Activated T-helper 2 cell treated with anti-CD3 and anti-CD28 coated beads, Interferon-gamma antibody, Interleukin-2, Interleukin-4, amounts not matched to agents 10 μg/mL and 5 μg/mL and 100 μg/mL, durations not matched to agents 14 hours and 24 hours and 36 hours (primary cell): ENCODE measurements at places on chromosomes 5 and 9. TPM values are rescaled to one million over a fixed set of nuclear protein-coding genes. Genes with fewer than 3 reads are reported as not detected.
A peak's percentile ranks its signal among the peaks of the same experiment; 100 is the strongest.

DNA sequence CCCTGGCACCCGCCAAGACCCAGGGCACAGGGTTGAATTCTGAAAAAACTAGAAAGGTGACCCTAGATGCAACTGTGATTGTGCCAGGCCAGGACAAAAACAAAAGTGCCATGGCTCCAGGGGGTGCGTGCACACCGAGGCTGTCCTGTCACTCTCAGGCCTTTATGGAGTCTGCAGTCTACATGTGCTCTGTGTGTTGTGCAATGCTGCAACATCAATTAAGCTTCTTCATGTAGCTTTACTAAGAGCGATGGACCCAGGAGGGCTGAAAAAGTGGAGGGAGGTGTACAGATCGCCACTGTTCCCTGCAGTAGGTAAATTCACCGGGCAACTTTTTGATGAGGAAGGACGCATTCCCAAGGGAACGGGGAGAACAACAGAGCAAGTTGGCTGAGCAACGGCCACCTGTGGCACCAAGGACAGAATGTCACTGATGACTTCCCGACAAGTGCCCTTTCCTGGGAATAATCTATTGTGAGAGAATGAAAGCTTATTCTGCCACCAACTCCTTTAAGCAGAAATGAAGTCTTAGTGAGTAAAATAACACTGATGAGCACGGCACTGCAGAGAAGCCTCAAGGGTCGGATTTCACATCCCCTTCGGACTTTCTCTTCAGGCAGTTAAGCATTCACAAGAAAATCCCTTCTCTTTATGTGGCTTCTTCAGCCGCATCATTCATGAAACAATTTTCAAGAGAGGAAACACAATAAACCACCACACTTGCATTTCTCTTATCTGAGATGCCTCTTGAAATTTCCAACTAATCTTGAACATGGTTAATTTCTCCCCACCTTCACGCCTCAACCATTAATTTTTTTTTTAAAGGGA is 149.6 kb downstream of the DROSHA start:
- DNase-seq: no peak

DNA sequence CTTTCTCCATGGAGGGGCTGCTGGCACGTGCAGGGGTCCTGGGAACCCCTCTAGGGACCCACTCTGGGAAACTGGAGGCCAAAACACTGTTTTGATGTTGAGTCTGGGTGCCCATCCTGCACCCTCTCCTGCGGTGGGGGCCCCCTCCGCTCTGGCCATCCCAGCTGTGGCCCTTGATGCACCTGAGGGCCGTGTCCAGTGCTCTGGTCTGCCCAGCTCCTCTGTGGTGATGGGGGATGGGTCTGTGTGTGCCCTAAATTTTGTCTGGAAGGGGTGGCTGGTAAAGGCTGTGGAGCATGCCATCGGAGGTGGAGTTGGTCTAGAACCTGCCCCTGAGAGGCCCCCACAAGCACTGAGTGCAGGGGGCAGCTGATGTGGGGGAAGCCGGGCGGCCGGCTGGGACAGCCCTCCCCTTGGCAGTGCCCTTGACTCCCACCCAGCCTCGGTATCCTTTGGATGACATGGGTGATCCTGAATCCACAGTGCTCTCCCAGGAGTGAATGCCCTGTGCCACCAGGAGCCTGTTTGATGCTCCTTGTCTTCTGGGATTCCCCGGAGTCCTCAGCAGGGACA is 26.3 kb downstream of the AHRR start:
- DNase-seq: no peak

TMEM174 gene
- not detected in 2 replicates for total RNA-seq

- no peak for DNase-seq
Measured at GRCh38 chr5:72093217-72093616, 14.1 kb upstream of the MAP1B start.

DNA sequence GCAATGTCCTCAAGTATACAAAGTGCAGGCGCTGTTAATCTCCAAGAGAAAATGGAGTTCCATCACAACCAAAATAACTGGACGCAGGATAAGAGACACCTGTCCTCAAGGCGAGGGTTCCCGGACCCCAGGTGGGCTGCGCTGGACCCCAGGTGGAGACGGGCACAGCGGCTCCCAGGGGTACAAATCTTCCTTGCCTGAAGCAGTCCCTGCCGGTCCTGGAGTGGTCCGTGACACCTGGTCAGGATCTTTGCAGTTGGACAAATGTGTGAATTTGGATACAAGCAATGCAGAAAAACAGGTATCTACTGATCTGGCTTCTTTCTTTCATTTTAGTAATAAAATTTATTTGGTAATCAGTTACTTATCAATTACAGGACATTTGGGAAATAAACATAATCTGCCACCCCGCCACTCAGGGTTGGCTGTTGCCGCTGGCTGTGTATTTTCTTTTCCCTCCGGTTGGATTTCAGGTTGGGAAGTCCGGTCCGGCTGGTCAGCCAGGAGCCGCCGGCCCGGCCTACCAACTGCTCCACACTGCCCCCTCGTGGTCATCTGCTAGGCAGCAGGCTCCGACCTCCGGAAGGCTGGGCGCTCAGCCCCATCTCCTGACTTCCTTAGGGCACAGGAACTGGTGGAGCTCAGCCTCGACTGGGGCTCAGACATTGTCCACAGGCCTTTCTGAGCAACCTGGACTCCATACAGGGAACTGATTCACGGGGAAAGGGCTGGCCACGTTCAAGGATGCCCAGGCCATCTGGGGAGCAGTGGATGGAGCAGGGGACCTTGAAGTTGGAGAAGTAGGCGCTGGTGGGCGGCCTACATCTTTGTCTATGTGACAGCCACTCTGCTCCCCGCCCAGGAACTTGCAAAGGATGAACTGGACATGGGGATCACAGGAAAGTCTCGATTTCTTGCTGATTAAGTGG is 43.4 kb downstream of the NXNL2 start:
- peak; percentile 60 for DNase-seq

- no peak for DNase-seq
Measured at GRCh38 chr5:176730815-176731475, 79.4 kb upstream of the UNC5A start.

IL31RA gene
- total RNA-seq: not detected in 2 replicates

MARCHF3 gene
- total RNA-seq: 1.9 and 2.1 TPM in 2 replicates

BSPRY gene
- total RNA-seq: 11.1 and 12.5 TPM in 2 replicates

- DNase-seq: no peak
Measured at GRCh38 chr5:143347046-143347445, 56.4 kb downstream of the NR3C1 start.

KIF20A gene
- total RNA-seq: 28.1 and 30.3 TPM in 2 replicates

CDX1 gene
- total RNA-seq: not detected in 2 replicates

FOXD4L3 gene
- not detected in 2 replicates for total RNA-seq

DNA sequence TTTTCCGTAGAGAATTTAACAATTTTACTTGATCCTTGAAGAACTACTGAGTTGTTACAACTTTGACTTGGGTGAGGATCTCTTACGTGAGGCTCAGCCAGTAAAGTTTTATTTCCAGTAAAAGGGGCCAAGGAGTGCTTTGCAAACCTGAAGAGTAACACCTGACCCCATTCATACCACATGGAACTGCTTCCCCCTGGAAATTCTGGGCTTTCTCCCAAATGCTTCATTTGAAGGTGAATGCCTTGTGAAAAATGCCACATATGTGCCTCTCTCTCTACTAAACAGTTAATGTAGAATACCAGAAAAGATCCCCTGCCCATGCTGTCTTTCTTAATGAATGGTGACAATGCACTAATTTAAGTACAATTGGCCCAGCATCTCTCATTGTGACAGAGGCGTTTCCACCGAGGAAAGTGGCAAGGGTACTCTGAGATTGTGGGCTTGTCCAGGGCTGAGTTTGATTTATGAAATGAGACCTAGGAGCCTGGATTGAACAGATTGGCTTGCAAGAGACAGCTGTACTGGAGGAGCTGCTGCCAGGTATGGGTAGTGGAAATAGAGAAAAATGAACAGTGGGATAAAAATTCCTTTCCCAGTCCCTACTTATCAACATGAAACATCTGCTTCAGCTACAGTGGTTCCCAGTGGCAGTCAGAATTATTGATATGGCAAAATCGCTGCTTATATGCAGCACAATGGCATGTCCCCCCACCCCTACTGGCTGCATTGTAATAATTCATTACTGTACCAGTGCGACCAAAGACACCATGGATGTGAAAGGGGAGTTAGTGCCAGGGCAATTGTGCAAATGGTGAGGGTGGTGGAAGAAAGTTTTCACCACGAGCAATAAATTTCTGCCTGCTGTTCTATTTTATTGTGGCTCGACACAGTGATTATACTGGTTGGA is 843.7 kb upstream of the WWC1 start:
- no peak for DNase-seq

- no peak for DNase-seq
Measured at GRCh38 chr9:69649566-69650250, 22.5 kb downstream of the APBA1 start.

GRCh38 chr9:119986205-119986604 is 593.8 kb downstream of the CDK5RAP2 start:
- no peak for DNase-seq

CARTPT gene
- total RNA-seq: not detected in 2 replicates

GRCh38 chr5:179930788-179931473 is 23.2 kb upstream of the TBC1D9B start:
- no peak for DNase-seq

GRCh38 chr9:127847833-127848755 is 6.4 kb downstream of the ENG start:
- DNase-seq: no peak

- no peak for DNase-seq
Measured at GRCh38 chr9:126232461-126232860, 94.2 kb upstream of the MVB12B start.

LCNL1 gene
- not detected in 2 replicates for total RNA-seq

DNA sequence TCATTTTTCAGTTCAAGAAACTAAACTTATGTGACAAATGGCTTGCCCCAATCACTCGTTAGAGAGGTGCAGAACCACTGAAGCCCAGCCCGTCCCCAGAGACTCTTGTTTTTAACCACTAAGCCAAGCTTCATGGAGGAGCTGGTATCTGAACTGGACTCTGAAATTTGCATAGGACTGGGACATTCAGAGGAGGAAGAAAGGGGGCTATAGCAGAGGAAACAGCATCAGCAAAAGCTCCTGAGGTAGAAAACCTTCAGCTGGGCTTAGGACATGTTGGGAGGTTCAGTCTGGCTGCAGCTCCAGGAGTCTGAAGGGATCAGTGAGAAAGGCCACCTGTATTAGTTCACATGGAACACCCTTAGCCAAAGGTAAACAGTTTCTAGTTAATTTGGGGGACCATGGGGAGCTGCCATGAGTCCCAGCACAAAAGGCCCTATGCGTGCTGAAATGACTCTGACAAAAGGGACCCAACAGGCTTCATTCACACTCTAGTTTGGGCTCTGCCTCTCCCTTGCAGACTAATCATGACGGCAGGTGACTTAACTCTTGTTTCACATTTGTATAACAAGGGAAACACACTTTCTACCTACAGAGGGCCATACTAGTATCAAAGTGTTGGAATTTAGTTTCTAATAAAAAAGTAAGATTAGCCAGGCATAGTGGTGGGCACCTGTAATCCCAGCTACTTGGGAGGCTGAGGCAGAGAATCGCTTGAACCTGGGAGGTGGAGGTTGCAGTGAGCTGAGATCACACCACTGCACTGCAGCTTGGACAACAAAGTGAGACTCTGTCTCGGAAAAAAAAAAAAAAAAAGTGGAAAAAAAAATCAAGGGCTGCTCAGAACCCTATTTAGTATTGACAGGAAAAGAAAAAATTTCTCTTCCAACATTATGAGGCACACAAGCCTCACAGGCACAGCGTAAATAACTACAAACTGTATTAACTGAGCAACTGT is 10.2 kb downstream of the FBXO10 start:
- DNase-seq: no peak

LCP2 gene
- 239 and 254 TPM in 2 replicates for total RNA-seq

DNA sequence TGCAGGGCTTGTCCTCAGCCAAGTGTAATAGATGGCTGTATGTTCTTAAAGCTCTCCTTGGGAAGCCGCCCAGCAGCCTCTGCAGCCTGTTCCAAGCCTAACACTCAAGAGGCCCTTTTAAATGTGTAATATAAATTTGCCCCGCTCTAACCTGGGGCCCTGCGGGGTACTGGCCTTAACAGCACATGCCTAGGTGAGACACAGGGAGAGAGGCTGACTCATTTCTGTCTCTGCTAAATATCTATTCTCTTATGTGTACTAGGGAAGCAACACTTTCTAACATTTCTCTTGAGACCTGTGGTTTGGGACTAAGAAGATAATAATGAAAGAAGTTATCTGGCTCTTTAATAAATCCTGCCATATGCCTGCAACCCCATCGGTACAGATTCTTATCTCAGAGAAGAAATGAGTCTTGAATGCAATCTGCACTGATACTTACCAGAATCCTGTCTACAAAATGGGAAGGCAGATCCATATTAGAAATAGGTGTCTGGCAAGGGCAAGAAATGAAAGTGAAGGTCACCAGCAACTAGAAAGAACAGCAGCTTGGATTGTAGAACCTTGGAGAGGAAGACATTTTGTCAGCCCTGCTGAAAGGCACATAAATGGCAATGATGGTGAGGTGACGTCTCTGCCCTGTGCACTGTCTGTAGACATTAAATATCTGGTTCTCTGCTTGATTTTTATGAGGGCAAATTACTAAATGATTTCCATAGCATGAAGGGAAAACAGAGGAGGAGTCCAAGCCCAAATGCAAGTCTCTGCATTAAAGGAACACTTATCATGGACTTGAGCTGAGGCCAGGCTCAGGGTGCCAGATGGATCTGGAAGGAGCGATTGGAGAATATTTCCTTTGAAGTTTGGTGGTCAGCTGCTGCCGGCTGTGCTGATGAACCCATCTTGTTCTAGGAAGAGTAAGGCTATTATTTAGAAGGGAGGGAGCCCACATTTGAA is 14.5 kb upstream of the TGFBI start:
- no peak for DNase-seq

GRCh38 chr5:135170500-135170899 is 136.5 kb upstream of the PITX1 start:
- DNase-seq: no peak

- no peak for DNase-seq
Measured at GRCh38 chr5:59173578-59173977, 590.7 kb downstream of the RAB3C start.

DNA sequence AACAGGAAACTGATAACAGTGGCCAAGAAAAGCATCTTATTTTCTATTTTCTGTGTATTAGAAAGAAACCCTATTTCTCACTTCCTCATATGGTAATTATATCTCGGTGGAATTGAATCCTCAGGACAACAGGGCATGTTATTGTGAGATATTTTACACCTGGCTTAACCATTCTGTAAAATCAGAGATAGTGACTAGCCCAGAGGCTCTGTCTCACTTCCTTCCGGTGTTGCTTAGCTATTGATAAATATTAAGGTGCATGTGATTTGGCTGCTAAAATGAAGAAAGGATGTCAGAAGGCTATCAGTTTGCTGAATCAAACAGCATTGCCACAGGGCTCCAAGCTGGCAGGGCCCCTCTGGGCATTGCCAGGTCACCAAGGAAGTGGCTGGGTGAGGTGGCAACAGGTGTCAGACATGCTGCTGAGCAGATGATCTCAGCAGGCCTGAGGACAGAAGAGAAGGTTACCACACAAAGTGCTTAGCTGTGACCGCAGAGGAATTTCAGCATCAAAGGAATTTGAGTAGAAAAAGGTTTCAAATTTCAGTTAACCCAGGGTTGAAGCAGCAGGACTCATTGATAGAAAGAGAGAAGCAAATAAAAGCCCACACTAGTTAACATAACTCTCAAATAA is 330.7 kb downstream of the PDE4D start:
- DNase-seq: no peak

GRCh38 chr5:77560677-77561263 is 68.7 kb upstream of the WDR41 start:
- DNase-seq: no peak

GRCh38 chr9:10062629-10063395 is 550.0 kb downstream of the PTPRD start:
- no peak for DNase-seq

NKD2 gene
- total RNA-seq: 14.4 TPM in 2 replicates
